ENCODE measurements at places on chromosomes 4 and X.
A peak's percentile ranks its signal among the peaks of the same experiment; 100 is the strongest.

- DNase-seq = no peak
These were observed 199.8 kb downstream of the SOWAHB start for GRCh38 chr4:76698141-76698540.

GRCh38 chrX:9148615-9149399 is 114.9 kb upstream of the FAM9B start:
- DNase-seq = peak; percentile 20

GRCh38 chrX:102560423-102561068 is 38.8 kb upstream of the ARMCX5 start:
- DNase-seq = no peak

GRCh38 chrX:107675823-107676555 is 47.7 kb downstream of the PRPS1 start:
- DNase-seq = no peak

- no peak for DNase-seq
These were observed 93.3 kb downstream of the NAA11 start for GRCh38 chr4:79232540-79232939.

DNA sequence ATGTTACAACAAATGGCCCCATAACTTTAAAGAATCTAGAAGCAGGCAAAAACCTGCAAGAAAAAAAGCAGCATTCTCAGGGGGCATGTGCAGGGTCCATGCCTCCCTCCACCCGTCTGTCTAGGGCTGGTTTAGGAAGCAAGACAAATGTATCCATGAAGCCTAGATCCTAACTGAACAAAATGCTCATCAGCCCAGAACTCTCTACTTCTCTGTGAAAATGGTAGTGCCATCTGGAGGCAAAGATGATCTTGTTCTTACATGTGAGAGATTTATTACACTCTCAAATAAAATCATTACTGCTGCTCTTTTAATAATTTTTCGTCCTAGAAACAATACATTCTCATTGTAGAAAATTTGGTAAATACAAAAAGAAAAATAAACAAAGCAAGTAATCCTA is 26.7 kb downstream of the NR3C2 start:
- DNase-seq = peak; percentile 25

- DNase-seq = no peak
These were observed 250.4 kb upstream of the JADE1 start for GRCh38 chr4:128558896-128559679.

GRCh38 chr4:127623797-127624083 is 9.0 kb upstream of the INTU start:
- DNase-seq = peak; percentile 17

- peak; percentile 11 for DNase-seq
These were observed 88.1 kb downstream of the CAMK2D start for GRCh38 chr4:113673450-113673849.

DNA sequence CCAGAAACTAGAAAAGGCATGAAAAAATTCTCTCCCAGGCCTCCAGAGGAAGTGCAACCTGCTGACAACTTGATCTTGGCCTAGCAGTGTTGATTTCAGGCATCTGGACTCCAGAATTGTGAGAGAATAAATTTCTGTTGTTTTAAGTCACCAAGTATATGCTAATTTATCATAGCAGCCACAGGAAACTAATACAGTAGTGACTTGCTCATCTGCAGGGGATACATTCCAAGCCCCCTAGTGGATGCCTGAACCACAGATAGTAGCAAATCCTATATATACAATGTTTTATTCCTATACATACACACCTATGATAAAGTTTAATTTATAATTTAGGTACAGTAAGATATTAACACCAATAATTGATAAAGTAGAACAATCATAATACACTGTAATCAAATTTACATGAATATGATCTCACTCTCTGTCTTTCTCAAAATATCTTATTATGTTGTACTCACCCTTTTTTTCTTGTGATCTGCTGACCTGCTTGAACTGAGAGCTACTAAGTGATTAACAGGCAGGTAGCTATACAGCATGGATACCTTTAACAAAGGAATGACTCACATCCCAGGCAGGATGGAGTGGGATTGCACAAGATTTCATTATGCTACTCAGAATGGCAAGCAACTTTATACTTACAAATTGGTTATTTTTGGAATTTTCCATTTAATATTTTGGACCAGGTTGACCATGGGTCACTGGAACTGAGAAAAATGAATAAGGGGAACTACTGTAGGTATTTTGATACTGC is 501.1 kb downstream of the KCNIP4 start:
- DNase-seq = no peak

GRCh38 chrX:79174949-79175644 is 30.6 kb downstream of the GPR174 start:
- no peak for DNase-seq

- DNase-seq = peak; percentile 4
These were observed at the start of gene MAGEB1 for GRCh38 chrX:30246769-30247489. TSS of gene MAGEB1 (plus strand) at chrX:30247146. CDS start at chrX:30250494, 3,348 bp downstream.

DNA sequence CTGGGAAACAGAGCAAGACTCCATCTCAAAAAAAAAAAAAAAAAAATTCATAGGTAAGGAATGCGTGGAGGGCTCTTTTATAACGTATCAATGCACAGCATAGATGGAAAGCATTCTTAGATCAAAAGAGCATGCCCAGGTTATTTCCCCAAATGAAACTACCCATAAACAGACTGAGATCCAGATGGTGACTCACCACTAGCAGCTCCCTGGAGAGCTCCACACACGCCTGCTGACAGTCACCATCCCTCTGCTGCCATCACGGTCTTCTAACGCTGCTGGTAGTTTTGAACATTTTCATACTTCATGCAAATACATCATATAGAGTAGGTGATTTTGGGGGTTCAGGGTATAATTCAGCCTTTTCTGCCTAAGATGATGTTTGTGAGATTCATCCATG is 136.9 kb downstream of the ASMT start:
- DNase-seq = no peak

- DNase-seq = no peak
These were observed 4.1 kb downstream of the IL9R start for GRCh38 chrX:156001667-156002021.

DNA sequence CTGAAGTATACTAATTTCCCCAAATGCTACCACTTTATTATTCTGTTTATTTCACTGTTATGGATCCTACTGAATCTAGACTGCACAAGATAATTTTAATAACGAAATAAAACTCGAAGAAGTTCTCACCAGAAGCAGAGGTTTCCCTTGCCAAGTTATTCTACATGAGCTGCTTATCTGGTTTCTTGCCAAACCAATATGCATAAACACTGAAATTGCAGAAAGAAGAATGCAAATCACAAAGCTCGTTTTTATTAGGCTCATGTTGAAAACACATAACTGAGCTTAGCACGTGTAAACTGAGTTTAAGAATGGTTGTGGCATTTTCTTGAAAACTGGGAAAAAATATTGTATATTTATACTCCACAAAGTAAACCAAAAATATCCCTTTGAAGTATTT is 35.9 kb downstream of the GRID2 start:
- no peak for DNase-seq

DNA sequence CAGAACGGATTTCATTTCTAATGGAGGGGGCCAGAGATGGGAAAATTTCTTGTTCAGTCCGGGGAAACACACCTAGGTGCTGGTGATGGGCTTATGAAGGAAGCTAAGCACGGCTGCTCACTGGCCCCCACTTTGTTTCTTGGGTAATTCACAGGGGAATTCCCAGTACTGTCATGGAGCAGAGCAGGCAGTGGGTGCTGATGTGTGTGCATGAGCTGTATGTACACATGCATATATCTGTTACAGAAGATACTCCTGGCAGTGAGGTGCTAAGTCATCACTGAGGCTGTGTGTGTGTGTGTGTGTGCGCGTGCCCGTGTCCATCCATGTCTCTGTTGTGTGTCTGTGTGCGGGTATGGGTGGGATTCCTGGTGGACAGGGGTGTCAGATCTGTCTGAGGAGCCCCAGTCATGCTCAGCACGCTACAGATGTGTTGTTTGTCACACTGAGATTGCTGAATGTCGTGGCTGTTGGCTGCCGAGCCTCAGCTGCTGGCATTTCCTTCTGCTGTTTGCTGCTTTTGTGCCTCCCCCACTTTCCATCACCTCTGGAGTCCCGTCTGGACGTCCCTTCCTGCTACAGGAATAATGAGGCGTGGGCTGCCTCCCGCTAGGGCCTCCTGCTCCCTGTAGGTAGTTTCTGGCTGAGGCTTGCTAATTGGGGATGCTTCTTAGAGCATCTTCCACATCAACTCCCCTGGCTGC is 53.3 kb downstream of the JADE1 start:
- peak; percentile 58 for DNase-seq

GRCh38 chrX:31320740-31321139 is 248.9 kb upstream of the FTHL17 start:
- DNase-seq = no peak

DNA sequence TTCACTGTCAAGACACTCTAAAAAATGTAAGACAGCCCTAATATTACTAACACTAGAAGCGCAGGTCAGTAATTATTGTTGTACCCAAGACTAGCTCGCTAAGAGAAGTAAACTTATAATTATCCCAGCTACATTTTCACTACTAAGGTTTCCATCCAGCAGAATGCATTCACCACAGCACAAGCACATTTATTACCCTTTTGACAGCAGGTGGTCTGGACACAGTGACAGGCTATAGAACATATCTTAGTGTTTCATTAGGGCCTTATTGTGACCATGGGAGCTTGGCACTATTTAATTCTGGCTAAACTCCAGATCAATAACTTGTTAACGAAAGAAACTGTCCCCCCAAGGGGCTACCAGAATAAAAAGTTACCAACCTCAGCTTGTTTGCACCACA is 237.7 kb downstream of the ENOX2 start:
- DNase-seq = no peak

Measured in neural progenitor cell (in vitro differentiated cells).